Vagina (tissue), 2 donors: ENCODE measurements at places on chromosomes 5 and 9. TPM values are rescaled to one million over a fixed set of nuclear protein-coding genes. Genes with fewer than 3 reads are reported as not detected.

DNA sequence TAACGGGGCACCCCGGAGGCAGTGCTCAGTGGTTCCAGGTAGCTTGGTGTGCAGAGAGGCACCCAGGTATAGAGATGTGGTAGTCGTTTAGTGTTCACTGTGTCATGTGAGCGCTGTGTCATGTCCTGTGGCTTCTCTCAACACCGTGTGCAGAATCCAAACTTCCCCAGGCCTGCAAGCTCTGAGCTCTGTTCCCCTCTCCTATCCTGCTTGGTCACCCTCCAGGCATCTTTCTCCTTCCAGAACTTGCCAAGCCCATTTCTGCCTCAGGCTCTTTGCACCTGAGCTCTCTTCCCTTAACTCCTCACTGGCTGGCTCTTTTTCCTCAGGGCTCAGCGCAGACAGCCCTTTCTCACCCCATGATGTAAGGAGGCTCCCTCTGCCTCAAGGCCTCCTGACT lies 64.8 kb downstream of the CARTPT start:
- no peak for DNase-seq

GRCh38 chr9:87657893-87658292 lies 68.0 kb upstream of the CTSL start:
- DNase-seq: no peak

GRCh38 chr5:67483453-67484030 lies 286.9 kb upstream of the CD180 start:
- DNase-seq: no peak

The KCNV2 gene
- total RNA-seq: not detected

- DNase-seq: no peak
Measured at GRCh38 chr5:32690153-32690552, 21.0 kb upstream of the NPR3 start.

The TLE4 gene
- total RNA-seq: 49.8 TPM

- DNase-seq: no peak
Measured at GRCh38 chr5:13350767-13351166, 593.7 kb downstream of the DNAH5 start.

- no peak for DNase-seq
Measured at GRCh38 chr9:16143947-16144890, 591.4 kb downstream of the CCDC171 start.

GRCh38 chr9:37036776-37037502 lies 2.9 kb upstream of the PAX5 start:
- no peak for DNase-seq
